Activated CD4-positive, alpha-beta T cell treated with anti-CD3 and anti-CD28 coated beads, Interleukin-2, amount 50 U/mL, for 1 hour (primary cell): ENCODE measurements at places on chromosomes 12 and 14.

DNA sequence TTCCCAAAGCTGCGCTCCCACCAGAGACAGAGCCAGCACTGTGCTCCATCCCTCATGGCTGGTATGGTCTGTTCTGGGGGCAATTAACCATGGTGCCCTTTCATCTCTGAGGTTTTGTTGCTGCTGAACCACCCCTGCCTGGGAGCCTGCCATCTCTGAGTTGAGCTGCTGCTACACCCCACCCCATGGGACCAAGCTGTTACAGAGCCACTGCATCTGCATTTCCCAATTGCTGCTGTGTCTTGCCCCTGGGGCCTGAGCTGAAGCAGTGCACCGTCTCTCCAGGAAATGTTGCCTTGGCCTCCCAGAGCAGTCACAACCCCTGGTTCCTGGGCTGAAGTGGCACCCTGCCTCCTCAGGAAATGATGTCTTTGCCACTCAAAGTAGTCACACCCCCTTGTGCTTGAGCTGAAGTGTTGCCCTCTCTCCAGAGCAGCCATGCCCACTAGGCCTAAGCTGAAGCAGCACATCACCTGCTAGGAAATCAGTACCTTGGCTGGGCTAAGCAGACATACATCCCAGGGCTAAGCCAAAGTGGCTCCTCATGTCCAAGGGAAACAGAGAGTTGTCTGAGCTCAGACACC, 140.3 kb downstream of the RERGL start:
- DNase-seq = no peak

- no peak for DNase-seq
These were observed 9.9 kb downstream of the POP5 start for GRCh38 chr12:120571299-120571698.

DNA sequence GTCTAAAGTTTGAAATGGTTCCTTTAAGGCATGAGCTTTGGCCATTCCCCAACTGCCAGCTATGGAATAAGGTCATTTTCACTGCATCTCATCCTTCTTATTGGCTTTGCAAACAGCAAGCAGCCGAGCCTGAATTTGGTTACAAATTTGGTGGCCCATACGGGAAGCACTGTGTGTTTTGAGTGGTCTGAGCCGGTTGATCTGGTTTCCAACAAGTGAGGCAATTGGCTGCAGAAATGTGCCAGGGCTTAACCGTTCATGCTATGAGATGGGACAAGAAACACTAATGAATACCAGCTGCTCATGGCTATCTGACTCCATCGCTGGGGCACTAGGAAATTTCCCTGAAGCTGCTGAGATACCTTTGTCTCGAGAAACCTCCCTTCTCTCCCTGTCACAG, 9.3 kb downstream of the EDDM3A start:
- no peak for DNase-seq

DNA sequence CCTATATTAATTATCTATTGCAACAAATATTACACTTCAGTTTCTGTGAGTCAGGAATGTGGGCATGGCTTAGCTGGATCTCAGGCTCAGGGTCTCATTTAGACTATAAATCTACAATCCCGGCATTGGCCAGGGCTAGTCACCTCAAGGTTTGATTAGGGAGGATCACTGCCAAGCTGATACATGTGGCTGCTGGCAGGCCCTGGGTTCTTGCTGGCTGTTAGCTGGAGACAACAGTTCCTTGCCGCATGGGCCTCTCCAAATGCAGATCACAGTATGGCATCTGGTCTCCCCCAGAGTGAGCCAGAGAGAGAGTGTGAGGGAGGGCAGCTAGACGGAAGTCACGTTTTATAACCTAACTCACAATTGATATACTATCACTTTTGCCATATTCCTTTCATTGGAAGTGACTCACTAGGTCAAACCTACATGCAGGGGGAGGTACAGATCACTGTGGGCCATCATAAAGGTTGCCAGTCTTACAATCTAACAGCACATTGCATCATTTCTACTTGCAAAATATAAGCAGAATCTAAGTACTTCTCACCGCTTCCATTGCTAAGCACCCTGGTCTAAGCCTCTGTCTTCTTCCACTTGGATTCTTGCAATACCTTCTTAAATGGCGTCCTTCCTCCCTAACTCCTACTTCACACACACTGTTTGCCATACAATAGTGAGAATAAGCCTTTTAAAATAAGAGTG, 174.0 kb upstream of the ARHGAP5 start:
- no peak for DNase-seq

DNA sequence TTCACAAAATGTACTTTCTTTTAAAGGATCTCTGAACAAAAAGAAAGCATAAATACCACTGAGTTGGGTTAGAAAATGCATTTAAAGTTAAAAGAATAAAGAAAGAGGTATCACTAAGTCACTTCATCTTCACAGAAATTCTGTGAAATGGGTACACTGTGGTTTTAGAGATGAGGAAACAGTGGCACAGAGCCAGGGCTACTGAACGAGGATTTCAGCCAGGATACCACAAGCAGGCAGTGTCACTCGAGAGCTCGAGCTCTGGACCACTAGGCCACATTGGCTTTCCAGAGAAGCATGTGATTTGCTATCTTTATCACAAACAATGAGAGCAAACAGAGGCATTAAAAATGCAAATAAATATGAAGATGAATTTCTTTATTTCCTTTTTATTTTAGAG, 51.0 kb downstream of the WDHD1 start:
- no peak for DNase-seq

DNA sequence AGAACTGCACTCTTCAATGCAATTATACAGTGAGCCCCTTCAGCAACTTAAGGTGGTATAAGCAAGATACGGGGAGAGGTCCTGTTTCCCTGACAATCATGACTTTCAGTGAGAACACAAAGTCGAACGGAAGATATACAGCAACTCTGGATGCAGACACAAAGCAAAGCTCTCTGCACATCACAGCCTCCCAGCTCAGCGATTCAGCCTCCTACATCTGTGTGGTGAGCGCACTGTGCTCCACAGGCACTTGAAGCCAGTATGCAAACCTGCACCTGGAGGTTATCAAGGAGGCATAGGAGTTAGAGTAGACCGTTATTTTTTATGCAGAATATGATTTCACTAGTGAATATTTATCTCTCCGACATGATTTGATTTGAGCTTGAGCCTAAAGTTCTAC, 152.2 kb upstream of the OR4E1 start:
- DNase-seq = no peak

GRCh38 chr12:102232446-102232845, 34.8 kb upstream of the PMCH start:
- no peak for DNase-seq

DNA sequence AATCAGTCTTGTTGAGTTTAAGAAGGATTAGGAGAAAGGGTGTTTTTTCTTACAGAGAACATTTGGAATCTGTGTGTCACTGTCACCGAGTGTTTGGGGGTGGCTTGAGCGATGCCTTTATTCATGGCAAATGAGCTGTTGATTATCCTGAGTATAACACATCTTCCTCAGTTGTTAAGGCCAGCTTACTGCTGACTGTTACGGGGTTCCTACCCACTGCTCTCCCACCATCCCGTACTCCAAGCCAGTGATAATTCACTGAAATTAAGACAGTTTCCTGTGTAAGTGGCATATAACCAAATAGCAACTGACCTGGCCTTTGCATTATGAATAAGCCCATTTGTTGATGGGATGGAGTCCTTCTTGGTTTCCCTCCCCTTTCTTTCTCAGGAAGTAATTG, 9.5 kb downstream of the ESRRB start:
- DNase-seq = no peak

DNA sequence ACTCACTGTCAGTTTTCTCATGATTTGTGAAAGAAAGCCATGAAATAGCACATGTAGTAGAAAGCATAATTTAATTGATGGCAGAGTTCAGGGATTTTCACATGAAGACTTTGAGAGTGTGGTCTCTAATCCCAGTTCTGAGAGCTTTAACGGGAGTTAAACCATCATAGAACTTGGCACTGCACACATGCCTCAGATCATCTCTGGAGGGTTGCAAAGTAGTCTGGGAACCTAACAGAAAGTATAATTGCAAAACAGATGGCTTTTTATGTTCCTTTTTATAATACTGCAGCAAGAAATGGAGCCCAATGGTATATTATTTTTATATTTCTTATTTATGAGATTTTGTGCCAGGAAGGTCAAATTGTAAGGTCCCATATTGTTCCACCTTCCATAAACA, 77.9 kb downstream of the BHLHE41 start:
- DNase-seq = no peak

DNA sequence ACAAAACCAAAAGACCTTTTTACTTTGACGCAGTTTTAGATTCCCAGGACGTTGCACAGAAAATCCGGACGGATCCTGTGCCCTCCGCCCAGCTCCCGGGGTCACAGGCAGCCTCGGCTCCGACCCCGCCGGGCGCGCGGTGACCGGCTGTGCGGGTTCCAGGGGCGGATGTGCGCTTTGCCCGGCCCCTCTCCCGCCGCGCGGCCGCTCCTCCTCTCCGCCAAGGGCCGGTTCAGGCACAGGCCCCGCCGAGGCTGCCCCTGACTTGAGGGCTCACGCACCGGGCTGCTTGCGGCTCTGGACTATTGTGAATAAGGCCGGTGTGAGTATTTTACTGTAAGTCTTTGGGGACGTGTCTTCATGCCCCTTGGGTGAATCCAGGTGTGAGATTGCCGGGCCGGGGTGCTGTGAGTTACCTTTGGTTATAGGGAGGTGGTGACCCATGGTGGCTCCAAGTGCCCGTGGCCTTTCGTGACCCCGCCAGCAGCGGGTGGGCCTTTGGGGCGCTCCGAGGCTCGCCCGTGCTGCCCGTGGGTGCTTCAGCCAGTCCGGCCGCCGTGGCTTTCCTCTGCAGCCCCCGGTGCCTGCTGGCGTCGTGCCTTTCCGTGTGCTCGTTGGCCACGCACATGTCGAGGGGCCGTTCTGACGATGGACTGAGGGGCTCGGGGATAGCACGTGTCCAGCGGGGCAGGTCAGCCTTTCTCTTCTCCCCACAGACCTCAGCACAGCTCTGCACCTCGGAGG, 45.9 kb downstream of the NOC4L start:
- DNase-seq = no peak
